Tibial nerve (tissue), 4 donors: ENCODE measurements at places on chromosomes 2 and 18. TPM values are rescaled to one million over a fixed set of nuclear protein-coding genes. Genes with fewer than 3 reads are reported as not detected.

The POTEI gene
- not detected for total RNA-seq

The POTEJ gene
- total RNA-seq: not detected

The NT5C1B gene
- not detected for total RNA-seq

The DNER gene
- 1.5 TPM for total RNA-seq

The ZNF385B gene
- total RNA-seq: 1.2 TPM
